ENCODE measurements at places on chromosomes 2 and 18.

DNA sequence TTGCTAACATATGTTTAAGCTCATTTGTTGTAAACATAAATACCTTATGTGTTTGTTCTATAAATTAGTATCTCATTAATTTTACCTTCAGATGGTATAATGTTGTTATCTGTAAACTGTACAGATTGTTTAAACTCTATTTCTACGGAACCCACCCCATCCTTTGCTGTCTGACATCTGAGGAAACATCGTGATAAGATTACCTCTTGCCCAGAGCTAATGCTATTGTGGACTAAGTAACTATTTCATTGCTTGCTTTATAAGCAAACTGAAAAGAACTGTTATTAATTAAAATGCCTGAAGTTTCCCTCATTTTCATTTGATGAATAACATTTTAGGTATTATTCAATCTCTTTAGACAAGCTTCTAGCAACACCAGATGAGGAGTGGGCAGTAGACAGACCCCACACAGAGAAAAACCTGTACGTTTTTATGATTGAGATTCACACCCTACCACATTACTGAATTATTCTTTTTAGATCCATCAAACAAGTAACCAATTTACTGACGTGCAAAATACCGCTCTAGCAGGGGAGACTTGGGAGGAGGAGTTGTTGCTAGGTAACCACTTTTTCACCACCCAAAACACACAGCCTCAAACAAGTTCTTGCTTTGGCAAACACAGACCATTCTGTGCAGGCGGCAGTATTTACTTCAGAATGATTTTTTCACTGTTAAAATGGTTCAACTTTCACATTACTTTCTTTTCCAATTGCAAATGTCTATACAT lies 1.9 kb upstream of the SYT4 start:
- DNase-seq: peak; percentile 10

DNA sequence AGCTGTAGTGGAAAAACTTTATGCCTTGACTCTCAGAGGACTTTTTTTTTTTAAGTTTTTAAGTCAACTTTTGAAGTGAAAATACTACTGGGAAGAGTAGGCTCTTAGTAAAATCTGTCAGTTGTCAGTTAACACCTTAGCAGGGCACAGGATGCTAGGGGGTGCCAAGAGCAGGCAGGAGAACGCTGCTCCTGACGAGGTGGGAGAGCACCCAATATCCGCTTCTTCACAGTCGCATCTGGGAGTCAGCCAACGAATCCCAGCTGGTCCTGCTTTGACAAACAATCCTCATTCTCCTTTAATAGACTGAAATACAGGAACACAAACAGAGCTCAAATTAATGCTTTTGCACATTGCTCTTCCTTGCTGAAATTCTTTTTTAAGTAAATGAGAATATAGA lies 709.5 kb upstream of the ACVR2A start:
- no peak for DNase-seq

DNA sequence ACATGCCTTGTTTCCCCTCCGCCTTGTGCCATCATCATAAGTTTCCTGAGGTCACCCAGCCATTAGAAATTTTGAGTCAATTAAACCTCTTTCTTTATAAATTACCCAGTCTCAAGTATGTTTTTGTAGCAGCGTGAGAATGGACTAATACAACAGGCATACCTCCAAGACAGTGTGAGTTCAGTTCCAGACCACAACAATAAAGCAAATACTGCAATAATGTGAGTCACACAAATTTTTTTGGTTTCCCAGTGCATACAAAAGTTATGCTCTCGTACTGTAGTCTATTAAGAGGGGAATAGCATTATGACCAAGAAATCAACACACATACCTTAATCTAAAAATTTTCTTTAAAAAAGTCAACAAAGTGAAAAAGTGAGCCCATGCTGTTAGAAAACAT lies 217.2 kb downstream of the NR4A2 start:
- DNase-seq: no peak

GRCh38 chr2:20227894-20228505 lies 3.1 kb upstream of the SDC1 start:
- no peak for DNase-seq

DNA sequence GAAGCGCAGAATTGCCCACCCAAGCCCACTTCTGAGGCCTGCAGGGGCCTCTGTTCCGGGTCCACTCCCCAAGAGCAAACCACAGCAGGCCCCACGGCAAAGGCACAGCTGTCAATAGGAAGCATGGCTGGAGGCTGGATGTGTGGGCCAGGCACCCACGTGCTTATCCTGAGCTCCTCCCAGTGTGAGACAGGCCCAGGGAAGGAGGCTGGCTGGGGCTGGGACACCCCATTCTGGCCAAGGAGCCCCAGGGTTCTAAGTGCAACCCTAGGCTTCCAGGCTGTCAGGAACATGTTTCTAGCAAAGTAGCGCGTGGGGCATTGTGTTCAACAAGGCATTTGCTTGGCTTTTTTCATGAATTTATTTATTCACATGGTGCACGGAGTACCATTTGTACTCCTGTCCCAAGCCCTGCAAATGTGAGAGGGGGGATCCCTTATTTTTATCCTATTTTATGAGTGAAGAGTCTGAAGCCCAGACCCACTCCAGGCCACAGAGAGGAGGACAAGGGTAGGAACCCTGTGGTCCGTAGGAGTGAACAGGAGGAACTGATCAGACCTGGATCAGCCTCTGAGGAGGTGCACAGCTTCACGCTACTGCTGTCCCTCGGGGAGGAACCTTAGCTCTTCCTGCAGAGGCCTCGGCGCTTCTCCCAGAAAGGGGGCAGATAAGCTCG lies 6.1 kb upstream of the RAB17 start:
- no peak for DNase-seq

DNA sequence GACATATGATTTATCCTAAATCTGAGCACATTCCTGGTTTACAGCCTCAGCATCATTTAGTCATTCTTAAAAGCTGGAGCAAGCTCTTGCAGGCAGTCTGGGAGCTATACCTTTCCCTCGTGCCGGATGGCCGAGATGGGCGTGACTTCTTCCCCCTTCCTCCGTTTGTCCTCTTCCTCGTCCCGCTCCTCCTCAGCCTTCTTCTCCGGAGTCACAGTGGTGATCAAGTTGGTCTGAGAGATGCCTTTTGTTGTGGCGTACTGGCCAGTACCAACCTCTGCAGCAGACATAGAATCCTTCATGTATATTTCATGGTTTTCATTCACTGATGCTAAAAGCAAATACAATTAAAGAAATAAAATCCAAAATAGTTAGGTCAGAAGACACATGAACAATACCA lies 124.1 kb upstream of the ZBTB14 start:
- no peak for DNase-seq

DNA sequence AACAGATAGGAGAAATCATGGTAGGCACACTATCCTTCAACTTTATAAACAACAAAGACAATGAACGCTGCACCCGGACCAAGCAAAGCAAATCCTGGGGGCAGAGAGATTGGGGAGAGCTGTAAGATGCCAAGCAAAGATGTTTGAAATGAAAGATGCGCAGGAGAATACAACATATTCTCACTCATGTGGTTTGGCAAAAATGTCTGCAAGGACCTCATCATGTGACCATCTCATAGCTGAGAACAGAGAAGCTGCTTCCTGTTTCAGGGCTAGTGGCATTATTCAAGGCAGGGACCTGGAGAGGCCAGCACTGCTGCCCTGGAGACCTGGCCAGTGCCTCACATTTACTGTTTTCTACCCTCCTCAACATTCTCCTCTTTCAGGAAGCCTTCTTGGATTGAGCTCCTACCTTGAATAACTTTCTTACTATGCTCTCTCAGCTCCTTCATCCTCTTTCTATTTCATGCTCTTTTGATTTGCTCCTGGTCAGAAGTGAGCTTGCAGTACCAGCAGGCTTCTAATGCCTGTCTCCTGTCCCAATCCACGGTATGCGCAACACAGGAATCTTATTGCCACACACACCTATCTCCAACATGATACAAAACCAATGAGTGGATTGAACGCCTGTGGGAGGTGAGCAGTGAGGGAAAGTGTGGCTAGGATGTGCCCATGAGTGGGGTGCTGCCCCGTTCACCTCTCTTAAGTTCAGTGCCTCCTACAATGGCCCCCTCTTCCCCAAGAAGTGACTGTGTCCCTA lies 133.0 kb downstream of the CELF4 start:
- no peak for DNase-seq

DNA sequence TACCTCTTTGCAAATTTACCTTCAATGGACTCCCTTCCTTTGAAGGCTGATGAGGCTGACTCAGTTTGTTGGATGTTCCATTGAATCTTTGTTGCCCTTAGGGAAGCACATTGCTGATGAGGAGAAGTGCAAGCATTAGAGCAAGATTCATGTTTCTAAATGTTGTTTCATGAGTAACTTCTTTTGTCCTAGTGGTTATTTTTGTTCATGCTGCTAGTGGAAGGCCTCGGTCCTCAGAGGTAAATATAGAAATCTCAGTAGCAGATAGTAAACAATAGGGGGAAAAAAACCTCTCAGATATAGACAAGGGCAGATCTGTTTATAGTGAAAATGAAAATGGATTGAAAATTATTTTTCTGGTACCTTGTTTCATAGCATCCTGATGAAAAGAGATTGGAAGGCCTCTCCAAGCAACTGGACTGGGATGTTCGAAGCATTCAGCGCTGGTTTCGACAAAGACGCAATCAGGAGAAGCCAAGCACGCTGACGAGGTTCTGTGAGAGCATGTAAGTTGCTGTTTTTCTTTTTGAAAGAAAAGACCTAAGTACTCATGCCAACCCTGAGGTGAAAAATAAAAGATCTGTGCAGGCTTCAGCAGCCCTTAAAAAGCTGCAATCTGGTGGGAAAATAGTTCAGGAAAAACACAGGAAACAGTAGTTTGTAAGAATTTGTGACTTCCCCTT lies 104.9 kb downstream of the CERS6 start:
- no peak for DNase-seq

DNA sequence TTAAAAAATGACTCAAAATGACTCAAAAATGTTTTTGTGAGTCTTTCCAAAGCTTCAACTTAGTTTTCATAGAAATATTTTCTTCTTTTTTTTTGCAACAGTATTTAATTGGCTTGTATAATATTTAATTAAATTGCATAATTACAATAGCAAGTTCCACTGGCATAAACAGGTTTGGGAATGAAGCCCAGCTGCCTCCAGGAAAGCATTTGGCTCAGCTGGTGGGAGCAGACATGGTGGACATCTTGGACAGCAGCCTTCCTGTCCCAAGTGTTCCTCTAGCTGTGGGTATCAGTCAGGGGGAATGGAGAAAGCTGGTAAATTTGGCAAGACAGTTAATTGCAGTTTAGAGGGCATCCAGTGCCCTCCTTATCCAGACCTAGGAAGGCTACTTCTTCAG lies 213.4 kb downstream of the ZBTB7C start:
- no peak for DNase-seq

DNA sequence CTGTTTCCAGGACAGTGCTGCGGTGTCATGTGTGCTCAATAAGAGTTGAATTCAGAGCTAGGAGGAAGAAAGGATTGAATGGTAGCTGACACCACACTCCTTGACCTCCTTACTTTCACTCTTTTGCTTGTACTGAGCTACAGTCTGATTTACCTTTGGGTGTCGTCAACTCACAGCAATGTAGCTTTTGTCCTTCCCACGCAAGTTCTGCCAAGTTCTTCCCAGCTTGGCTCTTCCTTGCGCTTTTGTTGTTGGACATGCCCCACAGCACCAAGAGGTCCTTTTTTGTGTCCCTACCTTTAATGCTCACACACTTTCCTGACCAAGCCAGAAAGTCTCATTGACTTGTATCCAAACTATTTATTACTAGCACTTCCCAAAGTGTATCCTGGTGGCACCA lies 38.3 kb upstream of the ITGB6 start:
- no peak for DNase-seq

DNA sequence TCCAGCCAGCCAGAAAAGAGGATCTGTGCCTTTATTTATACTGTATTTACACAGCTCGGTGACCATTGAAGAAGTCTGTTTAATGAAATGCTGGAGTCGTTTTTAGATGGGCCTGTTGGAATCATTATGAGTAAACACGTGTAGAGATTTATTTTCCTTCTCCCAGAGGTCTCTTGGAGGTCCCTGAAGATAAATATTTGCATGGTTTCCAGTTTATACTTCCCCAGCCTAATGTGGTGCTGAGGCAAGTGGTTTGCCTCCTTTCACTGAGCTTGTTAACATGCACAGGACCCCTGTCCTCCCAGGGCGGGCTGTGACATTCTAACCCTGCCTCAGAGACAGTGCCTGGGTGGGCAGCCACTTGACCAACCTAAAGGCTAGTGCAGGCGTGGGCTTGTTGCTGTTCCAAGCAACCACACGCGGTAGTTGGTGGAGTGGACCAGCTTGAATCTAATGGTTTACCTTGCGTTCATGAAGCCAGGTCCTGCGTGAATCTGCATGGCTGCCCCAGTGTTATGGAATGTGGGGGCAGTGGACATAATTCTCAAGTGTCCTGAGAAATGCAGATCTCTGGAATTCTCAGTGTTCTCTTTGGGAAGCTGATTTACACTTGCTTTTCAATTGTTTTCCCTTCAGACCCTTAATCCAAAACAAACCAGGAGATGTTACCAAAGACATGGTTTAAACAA lies 130.2 kb upstream of the DLX2 start:
- DNase-seq: no peak

DNA sequence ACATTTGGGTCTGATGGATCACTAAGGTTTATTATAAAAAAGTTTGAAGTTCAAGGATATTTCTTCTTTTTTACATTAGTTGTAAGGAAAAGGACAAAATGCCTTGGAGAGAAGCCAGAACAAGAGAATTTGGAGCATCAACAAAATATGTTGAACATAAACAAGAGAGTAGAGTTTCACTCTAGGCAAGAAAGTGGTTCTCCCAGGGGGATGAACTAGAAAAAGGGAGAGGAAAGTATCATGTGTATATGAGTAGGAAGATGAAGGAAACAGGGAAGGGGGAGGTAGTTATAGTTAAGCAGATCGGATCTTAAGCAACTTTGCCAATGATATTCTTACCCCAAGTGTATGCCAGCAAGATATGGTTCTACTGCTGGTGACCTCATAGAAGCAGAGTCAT lies 63.8 kb upstream of the GALNT3 start:
- no peak for DNase-seq

DNA sequence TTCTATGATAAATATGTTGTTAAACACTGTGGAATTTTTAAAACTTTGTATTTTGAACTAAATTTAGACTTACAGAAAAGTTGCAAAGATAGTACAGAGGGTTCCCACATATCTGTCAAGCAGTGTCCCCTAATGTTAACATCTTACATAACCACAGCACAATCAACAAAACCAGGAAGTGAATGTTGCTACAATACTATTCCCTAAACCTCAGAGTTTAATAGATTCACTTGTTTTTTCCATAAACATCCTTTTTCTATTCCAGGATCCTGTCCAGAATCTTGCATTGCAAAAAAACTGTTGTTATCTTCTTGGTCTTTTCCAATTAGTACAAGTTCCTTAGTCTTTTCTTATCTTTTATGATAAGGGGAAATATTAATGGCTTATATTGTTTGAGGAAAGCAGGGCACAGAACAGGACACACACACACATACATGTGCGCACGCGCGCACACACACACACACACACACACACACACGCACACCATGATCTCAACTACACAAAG lies 251.1 kb upstream of the TRIB2 start:
- no peak for DNase-seq
